H9 (cell line): ENCODE measurements at places on chromosomes 5 and 9. TPM values are rescaled to one million over a fixed set of nuclear protein-coding genes. Genes with fewer than 3 reads are reported as not detected.

- 0 out of 2 replicates have a peak, but pooled peaks cover 2% of the 10 kb centered on the region for H3K4me1 ChIP-seq
- no peaks in the 10 kb centered on the region for H3K27me3 ChIP-seq
- no peaks in the 10 kb centered on the region for H3K36me3 ChIP-seq
Observed at GRCh38 chr5:150317048-150318003, 14.6 kb upstream of the ARSI start.

DNA sequence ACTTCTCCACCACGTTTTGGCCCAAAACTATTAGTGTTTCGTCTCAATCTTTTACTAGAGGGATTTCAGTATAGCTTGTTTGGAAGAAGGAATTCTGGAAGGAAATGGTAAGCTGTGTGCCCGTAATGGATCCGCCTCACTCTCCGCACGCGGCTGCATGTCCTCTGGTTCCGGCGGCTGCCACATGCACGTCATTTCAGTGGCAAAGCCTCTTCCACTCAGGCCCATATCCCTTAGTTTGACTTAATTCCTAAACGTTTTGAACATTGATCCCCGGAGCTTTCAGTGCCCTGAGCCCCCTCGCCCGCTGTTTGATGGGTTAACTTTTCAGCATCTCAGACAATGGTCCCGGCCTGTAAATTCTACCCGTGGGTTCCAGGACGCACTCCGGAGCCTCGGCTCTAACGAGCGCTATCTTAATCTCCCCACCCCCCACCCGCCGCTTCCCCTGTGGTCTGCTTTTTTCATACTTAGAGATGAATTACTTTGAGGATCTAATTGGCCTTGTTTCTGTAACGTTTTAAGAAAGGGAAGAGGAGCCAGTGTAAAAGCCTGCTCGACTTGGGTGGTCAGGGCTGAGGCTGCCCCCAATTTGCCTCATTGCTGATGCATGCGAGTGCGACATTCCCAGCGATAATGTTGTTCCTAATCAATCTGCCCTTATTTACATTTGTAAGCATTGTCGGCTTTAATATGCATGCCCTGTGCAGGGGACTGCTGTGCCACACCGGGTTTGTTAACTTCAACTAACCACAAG lies 4.6 kb downstream of the PTCH1 start:
- peak; percentile 64 for DNase-seq
- H3K27ac ChIP-seq, result no peak overlapping the region
- H3K36me3 ChIP-seq, result no peaks in the 10 kb centered on the region
- peaks cover 31% of the 10 kb centered on the region for H3K27me3 ChIP-seq

GRCh38 chr9:113495526-113495925 lies 32.0 kb downstream of the RGS3 start:
- H3K36me3 ChIP-seq, result no peaks in the 10 kb centered on the region
- no peak overlapping the region for H3K27ac ChIP-seq
- no peak for DNase-seq
- no peak overlapping the region for H3K4me3 ChIP-seq
- no peaks in the 10 kb centered on the region; the same call in 1 of the 2 replicates for H3K4me1 ChIP-seq

Gene MCIDAS
- total RNA-seq, result 0.26 and 0.39 TPM in 2 replicates

DNA sequence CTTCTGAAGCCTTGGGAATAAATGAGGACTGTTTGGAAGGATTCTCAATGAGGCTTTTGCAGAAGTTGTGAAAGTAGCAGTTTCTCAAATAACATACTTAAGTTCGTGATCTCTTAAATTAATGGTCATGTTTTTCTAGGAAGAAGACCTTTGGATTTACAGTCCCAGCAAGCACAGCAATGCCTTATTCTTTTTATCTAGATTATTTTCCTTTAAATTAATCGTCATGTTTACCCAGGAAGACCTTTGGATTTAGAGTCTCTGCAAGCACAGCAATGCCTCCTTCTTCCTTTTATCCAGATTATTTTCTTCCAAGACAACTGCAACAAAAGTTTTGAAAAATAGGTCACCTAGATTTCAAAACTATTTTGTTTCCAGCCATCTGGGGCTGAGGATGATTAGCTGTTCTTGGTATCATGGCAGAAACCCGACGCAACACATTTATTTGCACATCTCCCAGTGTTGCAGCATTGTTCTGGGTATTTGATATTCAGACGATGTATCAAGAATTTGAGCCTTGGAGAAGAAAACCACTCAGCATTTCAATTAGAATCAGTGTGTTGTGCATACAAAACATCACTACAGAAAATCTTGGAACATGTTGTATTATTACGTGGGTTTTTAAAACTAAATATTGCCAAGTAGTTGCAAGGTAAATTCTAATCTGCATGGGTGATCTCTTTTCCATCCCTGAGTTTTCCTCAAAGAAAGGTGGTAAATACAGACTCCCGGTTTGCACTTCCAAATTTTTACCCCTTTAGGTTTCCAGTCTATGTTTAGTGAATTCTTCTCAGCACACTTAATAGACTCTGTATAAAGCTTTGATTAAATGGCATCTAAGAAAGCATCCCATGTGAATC lies 50.9 kb downstream of the JAKMIP2 start:
- no peaks in the 10 kb centered on the region for H3K27me3 ChIP-seq
- H3K4me3 ChIP-seq, result no peak overlapping the region
- peaks cover 2% of the 10 kb centered on the region; the same call in 1 of the 2 replicates for H3K4me1 ChIP-seq
- H3K27ac ChIP-seq, result no peak overlapping the region
- H3K36me3 ChIP-seq, result peaks cover 22% of the 10 kb centered on the region

GRCh38 chr5:156685481-156685880 lies 164.6 kb upstream of the PPP1R2B start:
- H3K36me3 ChIP-seq, result no peaks in the 10 kb centered on the region
- H3K27ac ChIP-seq, result no peak overlapping the region
- no peak overlapping the region for H3K4me3 ChIP-seq
- H3K4me1 ChIP-seq, result no peaks in the 10 kb centered on the region; the same call in 1 of the 2 replicates
- H3K27me3 ChIP-seq, result no peaks in the 10 kb centered on the region

DNA sequence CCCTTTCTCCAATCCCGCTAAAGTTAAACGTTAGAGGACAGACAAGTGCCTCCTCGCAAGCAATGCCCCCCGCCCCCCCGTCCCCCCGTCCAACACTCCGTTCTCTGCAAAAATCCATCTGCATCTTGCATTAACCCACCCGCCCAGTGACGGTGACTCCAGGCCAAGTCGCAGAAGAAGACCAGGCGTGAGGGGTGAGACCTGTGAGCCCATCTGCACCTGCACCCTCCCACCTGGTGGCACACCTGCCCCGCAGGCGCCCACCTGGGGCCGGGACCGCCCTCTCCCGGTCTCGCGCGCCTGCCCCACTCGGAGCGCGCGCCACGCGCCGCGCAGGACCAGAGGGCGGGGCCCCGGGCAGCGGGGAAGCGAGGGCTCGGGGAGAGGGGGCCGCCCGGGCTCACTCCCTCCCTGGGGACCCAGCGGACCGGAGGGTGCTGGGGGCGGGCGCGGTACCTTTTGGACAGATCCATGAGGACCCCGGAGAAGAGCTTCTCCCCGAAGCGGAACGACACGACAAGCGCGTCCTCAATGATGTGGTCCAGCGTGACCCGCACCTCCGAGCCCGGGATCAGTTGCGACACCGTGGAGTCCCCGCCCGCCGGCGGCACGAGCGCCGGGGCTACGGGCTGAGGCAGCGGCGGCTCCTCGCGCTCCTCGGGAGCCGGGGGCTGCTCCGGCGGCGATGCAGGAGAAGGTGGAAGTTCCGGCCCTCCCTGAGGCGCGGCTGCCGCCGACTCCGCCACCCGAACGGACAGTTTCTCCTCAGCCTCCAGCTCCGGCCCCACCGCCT lies 705 bp downstream of the PWWP2A start:
- H3K4me1 ChIP-seq, result no peaks in the 10 kb centered on the region
- no peak overlapping the region for H3K27ac ChIP-seq
- H3K27me3 ChIP-seq, result no peaks in the 10 kb centered on the region
- peak overlapping the region; percentile 97 for H3K4me3 ChIP-seq

DNA sequence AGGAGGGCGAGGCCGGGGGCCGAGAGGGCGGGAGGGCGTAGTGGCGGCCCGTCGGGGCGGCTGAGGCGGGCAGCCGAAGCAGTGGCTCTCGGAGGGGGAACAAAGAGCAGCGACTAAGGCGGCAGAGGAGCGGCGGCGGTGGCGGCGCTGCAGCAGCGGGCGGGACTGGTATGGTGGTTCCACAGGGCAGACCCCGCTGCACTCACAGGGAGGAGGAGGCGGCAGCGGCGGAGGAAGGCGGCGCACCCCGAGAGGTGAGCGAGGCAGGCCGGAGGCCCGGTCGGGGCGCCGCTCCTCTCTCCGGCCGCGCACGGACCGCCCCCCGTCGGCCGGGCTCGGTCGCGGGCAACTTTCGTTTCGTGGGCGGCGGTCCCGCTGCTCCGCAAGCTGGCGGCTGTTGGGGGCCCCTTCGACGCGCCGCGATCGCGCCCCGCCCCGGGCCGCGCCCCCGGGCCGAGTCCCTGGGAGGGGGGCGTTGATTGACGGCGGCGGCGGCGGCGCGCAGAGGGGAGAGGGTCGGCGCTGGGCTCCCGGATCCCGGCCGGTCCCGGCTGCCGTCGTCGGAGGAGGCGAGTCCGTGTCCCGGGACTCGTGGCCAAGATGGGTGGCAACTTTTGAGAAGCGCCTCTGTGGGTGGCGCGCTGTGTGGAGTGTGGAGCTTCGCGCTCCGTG lies 467 bp downstream of the CNOT6 start:
- peak overlapping the region; percentile 93 for H3K4me3 ChIP-seq
- peak; percentile 48 for DNase-seq
- H3K27me3 ChIP-seq, result no peaks in the 10 kb centered on the region
- no peak overlapping the region for H3K27ac ChIP-seq
- peaks cover 52% of the 10 kb centered on the region for H3K36me3 ChIP-seq
- H3K4me1 ChIP-seq, result peaks cover 6% of the 10 kb centered on the region; the same call in 1 of the 2 replicates

GRCh38 chr5:96781031-96781971 lies 26.4 kb downstream of the ERAP1 start:
- H3K4me1 ChIP-seq, result no peaks in the 10 kb centered on the region
- H3K36me3 ChIP-seq, result peaks cover 11% of the 10 kb centered on the region
- no peak for DNase-seq
- no peak overlapping the region for H3K27ac ChIP-seq
- H3K4me3 ChIP-seq, result no peak overlapping the region
- no peaks in the 10 kb centered on the region for H3K27me3 ChIP-seq

DNA sequence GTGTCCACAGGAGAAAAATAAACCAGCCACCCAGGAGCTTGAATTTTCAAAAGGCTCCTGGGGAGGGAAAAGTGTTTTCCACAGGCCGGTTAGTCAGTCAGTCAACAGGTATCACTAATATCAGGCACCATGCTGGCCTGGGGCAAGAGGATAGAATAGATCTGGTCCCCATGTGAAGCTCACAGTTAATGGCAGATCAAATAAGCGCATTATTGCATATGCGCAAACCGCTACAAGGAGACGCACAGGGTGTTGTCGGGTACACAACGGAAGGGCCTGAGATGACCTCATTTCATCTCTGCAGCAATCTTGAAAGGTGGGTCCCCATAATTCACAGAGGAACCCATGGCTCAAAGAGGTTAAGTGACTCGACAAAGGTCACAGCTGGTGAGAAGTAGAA lies 260.7 kb downstream of the CRB2 start:
- peak; percentile 45 for DNase-seq
- no peaks in the 10 kb centered on the region for H3K27me3 ChIP-seq
- H3K27ac ChIP-seq, result no peak overlapping the region
- no peaks in the 10 kb centered on the region for H3K4me1 ChIP-seq
